EL (cell line): ENCODE measurements at places on chromosomes 2 and 18.

GRCh38 chr18:8639762-8640161 lies 30.5 kb downstream of the RAB12 start:
- DNase-seq = no peak

DNA sequence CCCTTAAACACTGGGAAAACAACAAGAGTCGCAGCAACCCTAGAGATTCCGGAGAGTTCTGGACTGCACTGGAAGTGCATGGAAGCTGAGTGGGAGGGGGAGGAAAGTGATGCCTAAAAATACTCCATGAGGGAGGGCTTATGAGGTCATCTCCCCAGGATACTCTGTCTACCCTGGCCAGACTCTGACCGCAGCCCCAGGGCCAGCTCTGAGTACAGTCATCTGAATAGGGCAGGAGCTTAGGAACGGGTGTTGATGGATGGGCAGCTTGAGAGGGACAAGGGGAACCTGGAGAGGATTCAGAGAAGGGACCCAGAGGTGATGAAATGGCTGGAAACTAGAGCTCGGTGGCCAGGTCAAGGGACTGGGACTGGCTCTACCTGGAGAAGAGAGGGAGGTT lies 79.3 kb upstream of the IGFBP5 start:
- DNase-seq = peak; percentile 91

DNA sequence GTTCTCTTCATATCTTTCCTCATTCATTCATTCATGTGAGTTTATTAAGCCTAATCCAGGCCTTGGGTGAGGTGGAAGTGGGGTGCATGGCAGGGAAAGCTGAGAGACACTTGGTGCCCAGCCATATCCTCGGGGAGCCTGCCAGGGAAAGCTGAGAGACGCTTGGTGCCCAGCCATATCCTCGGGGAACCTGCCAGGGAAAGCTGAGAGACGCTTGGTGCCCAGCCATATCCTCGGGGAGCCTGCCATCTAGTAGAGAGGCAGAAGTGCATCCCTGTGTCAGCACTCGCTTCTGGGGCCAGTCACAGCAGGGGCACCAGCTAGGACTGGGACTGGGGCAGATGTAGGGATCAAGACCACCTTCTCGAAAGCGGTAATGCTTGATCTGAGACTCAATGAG lies 39.4 kb downstream of the DDX18 start:
- DNase-seq = no peak

GRCh38 chr2:163553601-163554000 lies 182.2 kb downstream of the FIGN start:
- peak; percentile 16 for DNase-seq

- DNase-seq = peak; percentile 71
Observed at GRCh38 chr2:42095923-42096408, 48.1 kb downstream of the PKDCC start.

- peak; percentile 36 for DNase-seq
Observed at GRCh38 chr2:189328848-189329245, 112.4 kb upstream of the WDR75 start.

- no peak for DNase-seq
Observed at GRCh38 chr2:16852651-16853050, 187.0 kb upstream of the CYRIA start.

DNA sequence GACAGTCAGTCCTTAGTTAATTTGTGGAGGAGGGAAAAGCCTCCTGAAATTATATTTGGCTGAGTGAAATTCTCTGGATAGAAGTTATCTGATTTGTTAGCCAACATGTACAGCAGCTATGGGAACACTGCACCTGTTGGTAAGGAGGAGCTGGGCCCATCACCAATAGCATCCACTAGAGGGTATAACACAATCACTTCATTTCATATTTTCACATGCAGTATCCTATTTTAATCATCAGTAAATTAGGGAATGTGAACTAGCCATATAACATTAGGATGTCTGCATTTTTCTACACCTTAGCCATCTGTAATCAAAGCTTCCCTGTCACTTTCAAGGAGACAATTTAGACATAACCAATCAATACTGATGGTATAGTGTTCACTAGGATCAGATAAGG lies 818.4 kb upstream of the CDH2 start:
- DNase-seq = no peak

- DNase-seq = no peak
Observed at GRCh38 chr2:30148850-30149249, 2.0 kb downstream of the YPEL5 start.

DNA sequence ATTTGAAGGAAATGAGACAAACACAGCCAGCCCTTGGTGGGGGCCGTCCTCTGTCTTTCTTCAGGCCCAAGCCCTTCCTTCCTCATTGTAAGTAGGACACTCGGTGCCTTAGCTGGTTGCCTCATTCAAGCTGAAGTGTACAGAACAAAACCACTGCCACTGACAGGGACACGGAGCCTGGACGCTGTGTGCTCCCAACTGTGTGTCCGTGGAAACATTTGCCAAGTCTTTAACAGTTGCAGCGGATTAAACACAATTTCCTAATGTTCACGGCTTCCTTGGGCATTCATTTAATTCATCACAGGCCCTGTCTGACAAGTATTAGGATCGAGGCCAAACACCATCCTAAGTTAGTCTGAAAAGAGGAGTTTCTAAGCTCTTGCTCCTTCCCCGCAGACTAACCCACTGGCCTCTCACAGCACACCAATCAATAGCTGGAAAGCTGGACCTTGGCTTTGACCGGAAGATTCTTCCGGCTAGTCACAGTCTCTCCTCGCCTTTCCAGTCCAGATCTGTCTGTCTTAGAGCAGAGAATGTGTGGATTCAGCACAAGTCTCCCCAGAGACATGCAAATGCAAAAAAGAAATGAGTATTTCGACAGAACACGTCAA lies 68.7 kb upstream of the ACSL3 start:
- no peak for DNase-seq

- peak; percentile 19 for DNase-seq
Observed at GRCh38 chr2:7841751-7842150, 840.1 kb upstream of the ID2 start.

GRCh38 chr2:241815477-241816430 lies 6.8 kb downstream of the NEU4 start:
- DNase-seq = no peak

DNA sequence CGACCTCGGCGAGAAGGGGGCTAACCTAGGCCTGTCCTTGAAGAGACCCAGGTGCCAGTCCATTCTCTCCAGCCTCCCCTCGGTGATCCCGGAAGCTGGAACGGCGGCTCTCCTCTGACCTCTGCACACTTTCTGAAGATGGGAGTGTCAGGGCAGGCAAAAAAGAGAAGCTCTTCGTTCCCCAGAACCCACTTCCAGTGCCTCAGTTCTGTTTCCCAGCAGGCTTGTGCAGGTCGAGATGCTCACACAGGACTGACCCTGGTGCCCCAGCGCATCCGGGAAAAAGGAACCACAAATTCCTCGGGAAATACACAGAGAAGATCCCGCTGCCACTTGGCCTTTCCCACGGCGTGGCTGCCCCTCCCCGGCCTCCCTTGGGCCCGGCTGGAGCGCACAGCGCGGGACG lies 681 bp upstream of the PTPN18 start:
- peak; percentile 19 for DNase-seq

DNA sequence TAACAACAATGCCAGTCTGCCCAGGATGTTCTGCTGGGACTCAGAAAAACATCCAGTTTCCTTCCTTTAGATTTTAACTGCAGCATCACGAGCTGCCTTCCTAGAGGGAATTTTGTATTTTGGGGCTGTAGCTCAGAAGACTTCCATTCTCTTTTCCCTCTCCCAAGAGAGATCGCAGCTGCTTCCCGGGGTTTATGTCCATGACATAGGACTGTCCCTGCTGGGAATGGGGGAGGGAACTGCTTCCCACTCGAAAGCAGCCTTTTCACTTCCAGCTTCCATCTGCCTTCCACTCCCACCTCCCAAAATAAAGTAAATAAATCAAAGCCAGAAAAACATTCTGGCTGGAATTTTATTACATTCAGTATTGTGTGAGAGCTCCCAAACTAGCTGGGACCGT lies 52.4 kb downstream of the LIMS1 start:
- DNase-seq = no peak
